ENCODE measurements at places on chromosomes 5 and 9.

- H3K27ac ChIP-seq: no peak overlapping the region
- no peak overlapping the region for H3K4me3 ChIP-seq
- H3K36me3 ChIP-seq: peaks cover 17% of the 10 kb centered on the region
- no peaks in the 10 kb centered on the region for H3K27me3 ChIP-seq
- DNase-seq: no peak
These were observed 5.9 kb downstream of the LPCAT1 start for GRCh38 chr5:1517838-1518237.

DNA sequence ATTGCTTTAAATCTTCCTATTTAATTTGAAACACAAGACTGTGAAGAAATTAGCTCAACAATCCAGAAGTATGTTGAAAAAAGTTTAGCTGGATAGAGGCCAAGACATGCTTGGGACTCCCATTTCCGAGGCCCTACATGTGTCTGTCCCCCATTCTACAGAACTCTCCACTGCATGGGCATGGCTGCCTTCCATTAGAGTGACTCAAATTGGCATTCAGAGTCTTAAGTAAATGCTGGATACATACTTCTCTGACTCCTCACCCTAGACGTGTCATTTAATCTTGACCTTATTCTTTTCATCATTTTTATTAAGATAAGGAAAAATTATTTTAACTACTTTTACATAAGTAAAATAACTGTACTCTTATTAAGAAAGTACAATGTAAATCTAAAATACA is 530.4 kb upstream of the CDH9 start:
- H3K36me3 ChIP-seq: no peaks in the 10 kb centered on the region
- no peaks in the 10 kb centered on the region for H3K27me3 ChIP-seq
- no peak overlapping the region for H3K4me3 ChIP-seq
- no peaks in the 10 kb centered on the region for H3K4me1 ChIP-seq
- no peak for DNase-seq

- H3K36me3 ChIP-seq: no peaks in the 10 kb centered on the region
- DNase-seq: no peak
- no peak overlapping the region for H3K27ac ChIP-seq
- H3K4me1 ChIP-seq: peaks cover 11% of the 10 kb centered on the region
These were observed 254.3 kb upstream of the KLF9 start for GRCh38 chr9:70668751-70669150.

DNA sequence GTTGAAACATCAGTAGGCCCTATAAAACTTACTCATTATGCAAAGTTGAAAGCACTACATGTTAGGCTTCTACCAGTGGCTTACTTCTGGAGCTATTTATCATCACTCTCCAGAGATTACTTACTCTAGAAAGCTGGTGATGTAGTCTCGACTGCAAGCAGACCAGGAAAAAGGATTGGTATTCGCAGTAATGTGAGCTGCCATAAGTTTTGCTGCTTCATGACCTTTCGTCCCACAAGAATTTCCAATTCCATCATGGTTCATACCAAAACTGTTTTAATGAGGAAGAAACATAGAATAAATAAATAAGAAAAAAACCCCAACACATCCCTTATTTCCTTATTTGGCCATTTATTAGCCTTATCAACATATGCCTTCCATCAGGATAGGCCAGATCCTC is 181.9 kb downstream of the ADAMTS6 start:
- no peaks in the 10 kb centered on the region for H3K27me3 ChIP-seq
- no peak overlapping the region for H3K4me3 ChIP-seq
- no peak for DNase-seq
- no peaks in the 10 kb centered on the region for H3K4me1 ChIP-seq

DNA sequence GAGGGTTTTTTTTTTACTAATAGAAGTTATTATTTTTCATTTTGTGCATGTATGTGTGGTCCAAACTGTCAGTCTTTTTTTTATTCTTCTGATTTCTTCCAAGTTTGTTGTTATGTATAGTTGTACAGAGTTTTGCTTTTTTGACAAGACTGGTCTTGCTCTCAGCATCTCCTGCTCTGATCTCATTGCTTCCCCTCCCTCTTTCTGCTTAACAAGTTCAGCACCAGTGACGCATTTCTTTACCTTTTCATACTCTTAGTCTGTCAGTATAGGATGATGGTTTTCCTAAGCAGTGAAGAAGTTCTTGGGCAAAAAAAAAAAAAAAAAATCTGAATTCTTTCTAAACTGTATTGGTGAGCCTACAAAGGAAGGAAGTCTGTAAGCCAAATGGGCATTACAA is 135.1 kb downstream of the CD180 start:
- H3K4me1 ChIP-seq: peaks cover 8% of the 10 kb centered on the region
- H3K27me3 ChIP-seq: peaks cover 10% of the 10 kb centered on the region
- H3K36me3 ChIP-seq: peaks cover 4% of the 10 kb centered on the region
- no peak overlapping the region for H3K27ac ChIP-seq

DNA sequence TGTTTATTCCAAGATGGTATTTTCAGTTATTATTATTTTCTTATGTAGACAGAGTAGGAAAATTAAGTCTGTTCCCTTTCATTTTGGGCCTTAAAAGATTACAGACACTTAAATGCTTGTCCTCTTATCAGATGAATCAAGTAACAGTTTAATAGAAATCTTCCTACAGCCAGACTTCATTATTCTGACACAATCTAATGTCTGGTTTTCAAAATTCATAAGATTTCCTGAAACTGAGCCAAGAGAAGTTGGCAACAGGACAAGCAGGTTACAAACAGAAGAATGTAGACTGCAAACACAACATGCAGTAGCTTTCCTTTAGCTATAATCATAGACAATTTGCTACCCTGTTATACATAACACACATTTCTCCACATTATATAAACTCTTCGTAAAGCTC is 130.5 kb downstream of the FBXL17 start:
- H3K36me3 ChIP-seq: no peaks in the 10 kb centered on the region
- H3K27ac ChIP-seq: no peak overlapping the region
- H3K4me3 ChIP-seq: no peak overlapping the region
- H3K27me3 ChIP-seq: no peaks in the 10 kb centered on the region
- DNase-seq: no peak

DNA sequence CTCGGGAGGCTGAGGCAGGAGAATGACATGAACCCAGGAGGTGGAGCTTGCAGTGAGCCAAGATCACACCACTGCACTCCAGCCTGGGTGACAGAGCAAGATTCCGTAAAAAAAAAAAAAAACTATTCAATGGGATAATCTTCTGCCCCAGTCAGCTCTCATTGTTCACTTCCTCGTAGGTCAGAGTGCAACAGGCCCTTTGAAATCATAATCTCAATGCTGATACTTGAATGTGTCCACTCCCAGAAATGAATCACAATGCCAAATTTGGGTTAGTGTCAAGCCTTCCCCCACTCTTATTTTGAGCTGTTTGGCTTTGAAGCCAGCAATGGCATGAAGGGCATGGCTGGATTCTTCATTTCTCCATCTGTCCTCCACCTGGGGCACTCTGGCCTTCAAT is 610.3 kb upstream of the KLF4 start:
- no peaks in the 10 kb centered on the region for H3K27me3 ChIP-seq
- no peaks in the 10 kb centered on the region for H3K4me1 ChIP-seq
- no peaks in the 10 kb centered on the region for H3K36me3 ChIP-seq
- DNase-seq: no peak
- H3K27ac ChIP-seq: no peak overlapping the region
- no peak overlapping the region for H3K4me3 ChIP-seq

GRCh38 chr9:136589766-136590763 is 44.2 kb upstream of the NOTCH1 start:
- DNase-seq: no peak
- H3K27ac ChIP-seq: no peak overlapping the region
- no peak overlapping the region for H3K4me3 ChIP-seq
- H3K27me3 ChIP-seq: no peaks in the 10 kb centered on the region
- peaks cover 9% of the 10 kb centered on the region for H3K4me1 ChIP-seq

GRCh38 chr5:166581826-166582225 is 1709.6 kb upstream of the WWC1 start:
- no peaks in the 10 kb centered on the region for H3K27me3 ChIP-seq
- H3K27ac ChIP-seq: no peak overlapping the region
- DNase-seq: no peak

GRCh38 chr9:116442528-116442927 is 244.6 kb upstream of the TRIM32 start:
- no peaks in the 10 kb centered on the region for H3K27me3 ChIP-seq
- H3K4me1 ChIP-seq: no peaks in the 10 kb centered on the region

DNA sequence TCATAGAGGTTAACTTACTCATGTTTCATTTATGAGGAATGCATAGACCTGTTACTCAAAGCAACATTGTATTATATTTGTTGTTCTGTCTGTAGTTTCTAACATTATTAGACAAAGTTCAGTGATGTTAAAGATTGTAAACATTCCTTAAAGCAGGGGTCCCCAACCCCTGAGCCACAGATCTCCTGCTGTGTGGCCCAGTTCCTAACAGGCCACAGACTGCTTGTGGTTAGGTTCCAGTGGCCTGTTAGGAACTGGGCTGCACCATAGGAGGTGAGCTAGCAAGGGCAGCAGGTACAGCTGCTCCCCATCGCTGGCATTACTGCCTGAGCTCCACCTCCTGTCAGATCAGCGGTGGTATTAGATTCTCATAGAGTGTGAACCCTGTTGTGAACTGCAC is 181.1 kb downstream of the KDM4C start:
- no peak overlapping the region for H3K27ac ChIP-seq
- DNase-seq: no peak
- peaks cover 2% of the 10 kb centered on the region for H3K36me3 ChIP-seq
- peaks cover 8% of the 10 kb centered on the region for H3K4me1 ChIP-seq

DNA sequence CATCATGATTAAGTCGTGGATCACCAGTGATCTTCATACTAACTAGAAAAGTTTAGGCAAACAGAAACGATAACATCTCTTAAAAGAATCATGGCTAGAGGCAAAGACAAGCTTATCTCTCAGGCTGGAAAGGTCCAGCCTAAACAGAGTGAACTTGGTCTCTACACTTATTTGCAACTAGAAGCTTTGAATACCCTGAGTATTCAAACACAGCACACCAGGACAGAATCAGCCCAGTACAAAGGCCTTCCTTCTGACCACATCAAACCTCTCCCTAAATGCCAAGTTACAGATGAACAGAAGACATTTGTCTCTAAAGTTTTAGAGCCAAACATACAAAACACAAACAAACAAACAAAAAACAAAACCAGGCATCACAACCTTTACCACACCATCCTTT is 57.2 kb downstream of the ELAVL2 start:
- no peaks in the 10 kb centered on the region for H3K27me3 ChIP-seq
- H3K4me1 ChIP-seq: no peaks in the 10 kb centered on the region
- DNase-seq: no peak
- H3K27ac ChIP-seq: no peak overlapping the region

- no peak for DNase-seq
- no peak overlapping the region for H3K4me3 ChIP-seq
- no peak overlapping the region for H3K27ac ChIP-seq
- H3K36me3 ChIP-seq: no peaks in the 10 kb centered on the region
These were observed 9.3 kb upstream of the ADRA1B start for GRCh38 chr5:159906943-159907342.

DNA sequence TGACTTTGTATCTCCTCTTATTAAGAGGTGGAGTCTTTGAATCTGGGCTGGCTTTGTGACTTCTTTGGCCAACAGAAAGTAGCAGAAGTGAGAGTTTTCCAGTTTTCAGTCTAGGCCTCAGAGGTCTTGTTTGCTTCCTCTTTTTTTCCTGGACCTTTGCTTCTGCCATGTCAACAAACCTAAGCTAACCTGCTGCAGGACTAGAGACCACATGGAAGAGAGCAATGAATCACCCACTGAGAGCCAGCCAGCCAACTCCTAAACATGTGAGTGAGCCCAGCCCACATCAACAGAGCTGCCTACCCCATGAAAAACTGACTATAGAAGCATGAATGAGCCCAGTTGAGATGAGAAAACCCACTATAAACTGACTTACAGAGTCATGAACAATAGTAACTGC is 29.9 kb downstream of the MRPL22 start:
- H3K4me3 ChIP-seq: no peak overlapping the region
- H3K4me1 ChIP-seq: peaks cover 3% of the 10 kb centered on the region
- H3K36me3 ChIP-seq: peaks cover 14% of the 10 kb centered on the region

GRCh38 chr5:61423487-61424145 is 91.6 kb downstream of the ZSWIM6 start:
- no peaks in the 10 kb centered on the region for H3K27me3 ChIP-seq
- H3K4me1 ChIP-seq: peaks cover 15% of the 10 kb centered on the region
- no peak overlapping the region for H3K27ac ChIP-seq
- H3K4me3 ChIP-seq: no peak overlapping the region
- peaks cover 1% of the 10 kb centered on the region for H3K36me3 ChIP-seq

- H3K36me3 ChIP-seq: peaks cover 60% of the 10 kb centered on the region
- no peak for DNase-seq
- peaks cover 44% of the 10 kb centered on the region for H3K4me1 ChIP-seq
- peak overlapping the region; percentile 32 for H3K4me3 ChIP-seq
- peak overlapping the region; percentile 49 for H3K27ac ChIP-seq
These were observed 3.3 kb downstream of the PRELID1 start for GRCh38 chr5:177306674-177307543.

GRCh38 chr9:127349483-127350113 is 47.4 kb upstream of the SLC2A8 start:
- DNase-seq: no peak
- peaks cover 31% of the 10 kb centered on the region for H3K27me3 ChIP-seq
- no peak overlapping the region for H3K27ac ChIP-seq
- H3K4me3 ChIP-seq: no peak overlapping the region

GRCh38 chr9:20361229-20361628 is 261.1 kb downstream of the MLLT3 start:
- no peak for DNase-seq
- peaks cover 34% of the 10 kb centered on the region for H3K4me1 ChIP-seq
- peak overlapping the region; percentile 60 for H3K27ac ChIP-seq
- peak overlapping the region; percentile 34 for H3K4me3 ChIP-seq
- H3K36me3 ChIP-seq: peaks cover 51% of the 10 kb centered on the region

- H3K27me3 ChIP-seq: peaks cover 9% of the 10 kb centered on the region
- H3K36me3 ChIP-seq: no peaks in the 10 kb centered on the region
- peaks cover 15% of the 10 kb centered on the region for H3K4me1 ChIP-seq
- no peak for DNase-seq
- no peak overlapping the region for H3K27ac ChIP-seq
- no peak overlapping the region for H3K4me3 ChIP-seq
These were observed 137.0 kb downstream of the WDR41 start for GRCh38 chr5:77355080-77355479.

DNA sequence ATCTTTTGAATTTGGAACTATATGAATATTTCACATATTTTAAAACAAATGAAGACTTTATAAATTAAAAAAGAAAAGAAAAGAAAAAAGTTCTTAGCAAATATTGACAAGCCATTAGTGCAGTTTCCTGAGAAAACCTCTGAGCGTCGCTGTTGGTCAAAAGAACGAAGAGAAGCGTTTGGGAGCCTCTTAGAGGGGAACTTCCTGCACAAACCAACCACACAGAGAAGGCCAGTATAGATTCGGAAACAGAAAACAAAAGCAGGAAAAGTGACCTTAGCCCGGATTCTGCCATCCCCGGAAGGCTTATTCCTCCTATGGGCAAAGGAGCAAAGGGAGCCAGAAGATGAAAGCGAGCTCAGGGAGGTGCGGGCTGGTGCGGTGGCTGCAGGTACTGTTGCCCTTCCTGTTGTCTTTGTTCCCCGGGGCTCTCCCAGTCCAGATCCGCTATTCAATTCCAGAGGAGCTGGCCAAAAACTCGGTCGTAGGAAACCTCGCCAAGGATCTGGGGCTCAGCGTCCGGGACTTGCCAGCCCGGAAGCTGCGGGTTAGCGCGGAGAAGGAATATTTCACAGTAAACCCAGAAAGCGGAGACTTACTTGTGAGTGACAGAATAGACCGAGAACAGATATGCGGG is at the start of gene PCDHGB2:
Gene PCDHGB2 (plus strand): TSS at position 205 of the 637 bp plus-strand sequence. CDS start 142 bp downstream, at position 347.
- peak within 1 kb of the TSS; percentile 68 for H3K27ac ChIP-seq
- H3K27me3 ChIP-seq: peaks cover 40% of the 10 kb centered on the region
- H3K36me3 ChIP-seq: peaks cover 7% of the 10 kb centered on the region
- H3K4me1 ChIP-seq: peaks cover 2% of the 10 kb centered on the region

Data from T-helper 2 cell treated with Interferon-gamma antibody and Interleukin-4, amounts not matched to agents 5 μg/mL and 100 μg/mL, for 36 hours (primary cell).